ENCODE measurements at places on chromosomes 11 and 22.

- no peak for DNase-seq
Measured at GRCh38 chr11:33709466-33709865, 8.8 kb upstream of the C11orf91 start.

DNA sequence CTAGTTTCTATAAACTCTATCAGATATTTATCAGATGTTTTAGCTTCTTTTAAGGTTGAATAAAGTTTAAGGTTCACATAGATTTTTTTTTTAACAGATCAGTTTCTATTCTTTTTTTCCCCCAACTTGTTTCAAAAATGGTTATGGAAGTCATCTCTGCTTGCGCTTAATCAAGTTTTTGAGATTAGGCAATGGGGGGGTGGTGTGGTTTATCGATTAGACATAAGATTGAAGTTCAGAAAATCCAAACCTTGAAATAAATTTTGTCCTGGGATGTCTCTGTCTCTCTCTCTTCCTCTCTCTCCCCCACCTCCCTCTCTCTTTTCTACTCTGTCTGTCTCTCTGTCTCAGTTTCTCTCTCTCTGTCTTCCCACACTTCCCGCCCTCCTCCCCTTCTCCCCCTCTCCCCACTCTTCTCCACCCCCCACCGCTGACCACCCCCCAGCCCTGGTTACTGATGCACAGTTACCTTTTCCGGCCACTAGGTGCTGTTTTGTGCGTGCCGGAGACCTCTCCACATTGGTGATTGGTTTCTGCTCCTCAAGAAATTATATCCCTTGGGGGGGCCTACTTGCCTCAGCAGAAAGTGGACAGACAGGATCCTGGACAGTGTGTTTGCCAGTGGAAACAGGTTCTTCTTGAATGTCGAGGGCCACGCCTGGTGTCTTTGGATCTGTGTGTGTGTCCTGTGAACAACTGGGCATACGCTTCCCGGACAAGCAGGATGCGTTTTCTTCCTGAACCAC, 29.7 kb upstream of the ANO1 start:
- DNase-seq = no peak

GRCh38 chr11:36469063-36469462, 41.0 kb downstream of the TRAF6 start:
- DNase-seq = no peak

- DNase-seq = no peak
Measured at GRCh38 chr11:118415062-118415738, 13.8 kb downstream of the ATP5MG start.

DNA sequence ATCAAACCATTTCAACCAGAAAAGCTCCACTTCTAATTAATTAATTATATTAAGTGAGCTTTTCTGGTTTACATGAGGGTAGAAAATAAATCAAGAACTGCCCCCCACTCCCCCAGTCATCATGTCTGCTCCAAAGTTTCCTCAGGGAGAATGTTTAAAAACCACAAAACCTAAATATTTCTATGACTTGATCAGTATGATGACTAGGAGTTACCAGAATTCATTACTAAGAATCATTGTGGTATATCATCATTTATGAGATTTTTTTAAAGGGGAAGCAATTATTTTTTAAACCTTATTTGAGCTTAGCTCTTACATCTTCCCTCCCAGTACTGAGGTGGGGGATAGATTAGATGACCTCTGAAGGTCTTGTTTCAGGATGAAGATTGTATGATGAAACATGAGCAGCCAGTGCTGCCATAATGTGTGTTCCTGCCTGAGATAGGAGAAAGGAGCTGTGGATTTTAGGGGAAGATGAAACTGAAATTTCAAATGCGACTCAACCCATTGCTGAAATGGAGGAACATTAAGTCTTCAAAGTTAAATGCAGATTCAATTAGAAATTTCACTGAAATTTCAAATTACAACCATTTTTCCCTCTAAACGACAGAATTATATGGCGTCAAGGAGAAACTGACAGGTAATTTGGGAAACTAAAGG, 401.3 kb upstream of the CADM1 start:
- DNase-seq = no peak

- no peak for DNase-seq
Measured at GRCh38 chr11:116870054-116870453, 32.6 kb upstream of the APOA1 start.

All from stimulated activated naive CD4-positive, alpha-beta T cell treated with Interleukin-2 at 50 U/mL for 16 hours (primary cell).